ENCODE measurements at places on chromosomes 11 and 22.
A peak's percentile ranks its signal among the peaks of the same experiment; 100 is the strongest.

GRCh38 chr11:111384494-111384893 lies 5.4 kb upstream of the POU2AF1 start:
- no peak for DNase-seq

DNA sequence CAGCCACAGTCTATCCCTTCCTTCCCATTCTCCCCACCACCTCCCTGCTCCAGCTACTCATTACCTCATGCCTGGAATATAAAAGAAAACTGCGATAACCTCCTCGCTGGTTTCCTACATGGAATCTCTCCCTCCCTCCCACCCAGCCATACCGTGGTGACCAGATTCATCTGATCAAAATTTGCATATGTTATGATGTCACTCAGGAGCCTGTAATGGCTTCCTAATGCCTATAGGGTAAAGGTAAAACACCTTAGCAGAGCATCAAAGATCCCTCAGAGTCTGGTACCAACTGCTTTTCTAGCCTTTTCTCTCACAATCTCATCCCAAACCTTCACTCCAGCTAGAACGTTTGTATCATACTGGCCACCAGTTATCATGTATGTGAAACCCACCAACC lies 19.6 kb downstream of the RTN4RL2 start:
- no peak for DNase-seq

- no peak for DNase-seq
Measured at GRCh38 chr11:69799582-69799981, 19.6 kb downstream of the FGF3 start.

GRCh38 chr22:41830174-41830573 lies 2.7 kb upstream of the SREBF2 start:
- DNase-seq = no peak

DNA sequence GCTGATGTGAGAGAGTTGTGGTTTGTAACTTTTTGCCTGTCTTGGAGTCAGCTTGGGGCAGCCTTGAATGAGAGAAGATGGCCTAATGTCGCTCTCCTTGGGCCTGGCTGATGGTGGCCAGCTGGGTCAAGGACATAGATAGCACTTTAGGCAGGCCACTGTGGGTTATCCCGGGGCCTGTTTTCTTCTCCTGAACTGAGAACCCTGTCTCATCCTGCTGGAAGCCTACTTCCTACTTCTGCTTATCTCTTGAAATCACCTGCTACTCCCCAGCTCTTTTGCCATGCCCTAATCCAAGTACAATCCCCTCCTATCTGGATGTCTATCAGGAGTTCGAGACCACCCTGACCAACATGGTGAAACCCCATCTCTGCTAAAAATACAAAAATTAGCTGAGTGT lies 49.5 kb downstream of the OSBP2 start:
- no peak for DNase-seq

DNA sequence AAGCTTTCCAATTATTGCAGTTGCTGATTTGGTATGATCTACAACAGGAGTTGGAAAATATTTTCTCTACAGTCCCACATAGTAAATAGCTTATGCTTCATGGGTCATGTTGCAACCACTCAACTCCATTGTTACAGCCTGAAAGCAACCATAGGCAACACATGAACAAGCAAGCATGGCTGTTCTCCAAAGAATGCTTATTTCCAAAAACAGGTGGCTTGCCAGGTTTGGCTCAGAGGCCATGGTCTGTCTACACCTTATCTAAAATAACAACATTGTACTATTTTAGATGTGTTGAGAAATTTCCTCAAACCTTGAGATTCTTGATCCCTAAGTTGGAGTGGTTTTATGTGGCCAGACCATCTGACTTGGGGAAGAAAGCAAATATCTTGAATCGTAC lies 153.9 kb upstream of the MPPED2 start:
- no peak for DNase-seq

- no peak for DNase-seq
Measured at GRCh38 chr22:32587449-32587848, 112.8 kb downstream of the FBXO7 start.

- DNase-seq = peak; percentile 48
Measured at GRCh38 chr11:116879800-116880625, 42.6 kb upstream of the APOA1 start.

- DNase-seq = peak; percentile 59
Measured at GRCh38 chr22:40024201-40025061, 29.7 kb downstream of the FAM83F start.

Measured in NCI-H2081 (cell line).